ENCODE measurements at places on chromosomes 16 and 17.
A peak's percentile ranks its signal among the peaks of the same experiment; 100 is the strongest.

DNA sequence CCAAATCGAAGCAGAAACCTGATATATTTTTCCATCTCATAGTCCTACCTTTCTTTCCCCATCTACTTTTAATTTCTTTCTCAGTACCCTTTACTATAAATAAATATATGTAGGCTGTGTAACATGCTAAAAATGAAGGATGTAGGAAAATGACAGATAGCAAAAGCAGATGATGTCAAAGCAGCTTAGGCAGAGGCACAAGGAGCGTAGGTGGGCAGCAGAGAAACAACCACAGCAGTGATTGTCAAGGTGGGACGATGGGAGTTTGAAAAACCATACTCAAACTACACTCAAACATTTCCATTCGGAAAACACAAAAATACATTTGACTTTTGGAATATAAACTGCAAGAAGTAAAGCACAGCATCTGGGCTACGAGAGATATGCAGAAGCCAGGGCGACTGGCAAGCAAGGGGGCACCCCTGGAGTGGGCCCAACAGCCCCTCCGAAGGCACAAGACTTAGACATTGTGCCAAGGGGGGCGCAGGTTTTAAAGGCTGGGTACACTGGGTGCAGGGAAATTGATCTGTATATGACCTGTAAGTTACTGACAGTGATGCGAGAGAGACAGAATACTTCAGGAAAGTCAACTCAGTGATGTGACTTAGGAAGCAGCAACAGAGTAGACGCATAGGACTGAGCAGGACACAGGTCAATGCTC is 31.1 kb downstream of the SNN start:
- DNase-seq = no peak

- DNase-seq = peak; percentile 57
Measured at GRCh38 chr16:53960954-53961616, 257.1 kb downstream of the FTO start.

GRCh38 chr16:25264597-25264996 is 7.0 kb upstream of the ZKSCAN2 start:
- DNase-seq = no peak

- DNase-seq = no peak
Measured at GRCh38 chr16:81646561-81646960, 132.5 kb upstream of the PLCG2 start.

GRCh38 chr16:11182411-11182810 is 73.6 kb downstream of the SOCS1 start:
- no peak for DNase-seq

DNA sequence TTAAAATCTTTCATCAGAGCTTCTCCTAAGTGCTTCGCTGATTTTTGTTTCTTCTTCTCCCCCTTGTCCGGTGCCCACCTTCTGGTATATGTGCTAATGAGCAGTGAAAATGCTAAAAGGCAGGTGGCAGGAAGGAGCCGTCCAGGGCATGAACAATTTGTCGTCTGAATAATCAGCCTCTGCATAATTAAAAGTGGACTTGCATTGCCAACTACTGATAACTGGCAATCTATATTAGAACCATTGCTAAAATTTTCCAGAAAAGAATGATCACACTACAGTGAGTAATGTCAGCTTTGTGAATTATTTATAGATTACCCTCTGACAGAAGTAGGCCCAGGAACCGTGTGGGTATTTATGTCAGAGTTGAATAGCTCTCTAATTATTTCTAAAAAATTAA is 28.1 kb downstream of the SERPINF1 start:
- peak; percentile 8 for DNase-seq

GRCh38 chr17:77505181-77505639 is 364.4 kb downstream of the SEC14L1 start:
- DNase-seq = no peak

Measured in NCI-H1417 (cell line).